ENCODE measurements at places on chromosomes 11 and 22. TPM values are rescaled to one million over a fixed set of nuclear protein-coding genes. Genes with fewer than 3 reads are reported as not detected.

- H3K27me3 ChIP-seq = peaks cover 62% of the 10 kb centered on the region
- H3K4me3 ChIP-seq = no peak overlapping the region
- peaks cover 4% of the 10 kb centered on the region for H3K36me3 ChIP-seq
- H3K27ac ChIP-seq = no peak overlapping the region
These were observed 385.1 kb upstream of the CCDC90B start for GRCh38 chr11:83671289-83671688.

DNA sequence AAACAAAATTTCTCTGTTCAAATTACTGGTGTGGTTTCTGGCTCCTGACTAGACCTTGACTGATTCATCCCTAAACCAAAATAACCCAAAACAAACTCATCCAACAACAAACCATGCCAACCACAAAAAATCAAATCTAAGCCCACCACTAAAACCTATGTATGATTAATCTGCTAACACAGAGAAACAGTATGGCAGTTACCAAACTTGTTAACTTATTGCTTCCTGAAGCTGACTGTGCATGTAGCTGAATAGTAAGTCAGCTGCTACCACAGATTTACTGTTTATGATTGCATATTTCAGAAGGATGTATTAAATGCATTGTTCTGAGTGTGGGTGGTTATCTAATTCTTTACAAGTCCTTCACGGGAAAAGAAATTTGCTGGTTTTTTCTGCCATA lies 231.1 kb downstream of the SWAP70 start:
- no peak for DNase-seq
- no peak overlapping the region for H3K27ac ChIP-seq
- H3K27me3 ChIP-seq = no peaks in the 10 kb centered on the region
- peaks cover 8% of the 10 kb centered on the region for H3K4me1 ChIP-seq
- no peak overlapping the region for H3K4me3 ChIP-seq
- peaks cover 7% of the 10 kb centered on the region for H3K36me3 ChIP-seq

- H3K36me3 ChIP-seq = peaks cover 10% of the 10 kb centered on the region
- peak overlapping the region; percentile 95 for H3K27ac ChIP-seq
- DNase-seq = peak; percentile 97
These were observed 4.5 kb downstream of the GAS2L1 start for GRCh38 chr22:29310863-29311339.

DNA sequence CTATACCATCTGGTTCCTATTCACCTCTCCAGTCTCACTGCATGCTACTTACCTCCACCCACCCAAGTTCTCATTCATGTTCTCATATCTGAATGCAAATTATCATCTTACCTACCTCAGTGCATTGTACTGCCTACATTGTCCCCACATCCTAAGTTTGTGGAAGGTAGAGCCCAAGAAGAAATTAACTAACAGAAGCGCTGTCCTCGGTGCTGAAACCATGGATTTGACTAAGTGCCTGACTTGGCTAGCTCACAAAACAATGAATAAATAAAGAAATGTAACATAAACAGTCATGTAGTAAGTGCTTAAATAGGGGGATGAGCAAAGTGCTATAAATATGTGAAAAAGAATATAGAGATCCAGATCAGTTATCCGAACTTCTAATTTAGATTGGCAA lies 63.2 kb downstream of the GRIA4 start:
- H3K36me3 ChIP-seq = no peaks in the 10 kb centered on the region
- no peak overlapping the region for H3K27ac ChIP-seq
- no peak overlapping the region for H3K4me3 ChIP-seq
- no peaks in the 10 kb centered on the region for H3K4me1 ChIP-seq
- peaks cover 11% of the 10 kb centered on the region for H3K27me3 ChIP-seq

GRCh38 chr11:130710021-130710420 lies 206.3 kb downstream of the SNX19 start:
- no peak overlapping the region for H3K27ac ChIP-seq
- no peak overlapping the region for H3K4me3 ChIP-seq
- no peaks in the 10 kb centered on the region for H3K4me1 ChIP-seq
- no peak for DNase-seq
- H3K36me3 ChIP-seq = no peaks in the 10 kb centered on the region

DNA sequence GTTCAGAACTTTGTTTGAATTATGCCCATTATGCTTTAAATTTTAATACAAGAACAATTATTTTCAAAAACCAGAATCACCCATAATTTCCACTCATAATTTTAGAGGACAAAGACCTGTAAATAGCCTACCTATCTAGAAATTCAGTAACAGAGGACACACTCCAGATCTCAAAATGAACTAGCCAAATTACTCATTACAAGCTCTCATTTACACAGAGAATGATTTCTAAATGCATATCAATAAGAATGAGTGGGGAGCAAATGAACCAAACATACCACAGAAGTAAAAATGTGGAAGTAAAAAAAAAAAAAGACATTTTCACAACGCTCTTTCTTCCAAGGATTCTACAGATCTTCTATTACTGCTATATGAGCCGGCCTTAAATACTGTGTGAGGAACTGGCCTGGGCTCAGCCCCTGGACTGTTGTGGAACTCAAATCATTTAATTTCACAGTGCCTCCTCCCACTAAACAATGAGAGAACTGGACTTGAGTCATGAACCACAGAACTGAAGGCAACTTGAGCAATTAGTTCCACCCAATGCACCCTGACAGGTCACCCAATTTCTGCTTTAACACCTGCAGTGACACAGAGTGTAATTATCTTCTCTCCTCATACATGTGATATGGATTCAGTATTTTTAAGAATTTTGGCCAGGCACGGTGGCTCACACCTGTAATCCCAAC lies 8.0 kb downstream of the MRTFA start:
- no peaks in the 10 kb centered on the region for H3K27me3 ChIP-seq
- H3K27ac ChIP-seq = peak overlapping the region; percentile 65
- DNase-seq = peak; percentile 68
- H3K36me3 ChIP-seq = no peaks in the 10 kb centered on the region
- peak overlapping the region; percentile 30 for H3K4me3 ChIP-seq

- H3K27ac ChIP-seq = no peak overlapping the region
- H3K27me3 ChIP-seq = no peaks in the 10 kb centered on the region
- DNase-seq = no peak
These were observed 1187.6 kb downstream of the BRD1 start for GRCh38 chr22:48639896-48640748.

DNA sequence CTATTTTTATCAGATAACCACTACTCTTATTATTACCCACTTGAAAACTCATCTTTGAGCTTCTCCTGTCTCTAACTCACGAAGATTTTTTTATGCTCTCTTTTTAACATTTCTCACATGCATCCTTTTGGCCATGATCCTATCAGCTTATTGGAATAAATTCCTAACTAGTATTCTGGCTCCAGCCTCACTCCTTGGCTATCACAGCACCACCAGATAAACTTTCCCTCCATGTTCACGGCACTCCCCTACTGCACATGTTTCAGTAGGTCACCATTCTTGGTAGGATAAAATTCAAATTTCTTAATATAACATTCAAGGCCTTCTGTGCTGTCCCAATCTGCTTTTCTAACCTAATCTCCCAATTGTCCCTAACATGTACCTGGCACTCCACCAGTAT lies 186.6 kb upstream of the UBASH3B start:
- no peaks in the 10 kb centered on the region for H3K36me3 ChIP-seq
- H3K27me3 ChIP-seq = no peaks in the 10 kb centered on the region
- H3K4me3 ChIP-seq = no peak overlapping the region
- H3K4me1 ChIP-seq = no peaks in the 10 kb centered on the region

DNA sequence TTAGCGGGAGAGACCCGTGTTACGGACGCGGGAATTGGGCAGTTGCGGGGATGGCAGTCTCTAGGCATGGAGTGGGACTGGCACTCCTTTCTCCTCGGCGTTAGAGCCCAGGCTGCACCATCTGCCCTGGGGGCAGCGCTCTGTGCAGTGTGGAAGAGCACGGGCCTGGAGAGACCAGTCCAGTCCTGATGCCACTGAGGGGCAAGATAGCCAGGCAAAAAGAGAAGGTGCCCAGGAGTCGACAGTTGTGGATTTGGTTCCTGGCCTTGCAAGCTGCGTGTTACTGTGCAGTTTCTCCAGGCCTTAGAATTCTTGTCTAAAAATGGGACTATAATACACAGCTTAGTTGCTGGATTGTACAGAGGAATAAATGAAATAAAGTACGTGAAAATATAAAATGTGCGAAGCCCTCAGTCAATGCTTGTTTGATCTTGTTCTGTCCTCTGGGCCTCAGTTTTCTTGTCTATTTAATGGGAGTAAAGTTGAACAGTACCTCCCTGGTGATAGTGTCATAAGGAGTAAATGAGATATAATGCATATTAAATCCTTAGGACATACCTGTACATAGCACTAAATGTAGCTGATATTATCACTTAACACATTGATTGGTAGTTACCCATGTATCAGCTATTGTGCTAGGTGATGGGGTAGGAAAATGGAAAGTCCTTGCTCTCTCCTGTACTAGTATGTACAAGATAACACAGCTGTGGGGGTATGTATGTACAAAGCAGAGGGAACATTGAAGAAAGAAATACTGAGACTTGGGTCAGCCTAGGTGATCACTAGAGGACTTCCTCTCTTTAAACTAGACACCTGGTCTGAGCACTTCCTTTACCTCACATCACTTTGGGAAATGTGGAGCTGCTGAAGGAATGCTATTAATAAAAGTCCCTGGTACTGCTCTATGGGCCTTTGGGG lies 1.2 kb downstream of the ATXN10 start:
- DNase-seq = no peak
- H3K27me3 ChIP-seq = no peaks in the 10 kb centered on the region
- peak overlapping the region; percentile 93 for H3K27ac ChIP-seq

DNA sequence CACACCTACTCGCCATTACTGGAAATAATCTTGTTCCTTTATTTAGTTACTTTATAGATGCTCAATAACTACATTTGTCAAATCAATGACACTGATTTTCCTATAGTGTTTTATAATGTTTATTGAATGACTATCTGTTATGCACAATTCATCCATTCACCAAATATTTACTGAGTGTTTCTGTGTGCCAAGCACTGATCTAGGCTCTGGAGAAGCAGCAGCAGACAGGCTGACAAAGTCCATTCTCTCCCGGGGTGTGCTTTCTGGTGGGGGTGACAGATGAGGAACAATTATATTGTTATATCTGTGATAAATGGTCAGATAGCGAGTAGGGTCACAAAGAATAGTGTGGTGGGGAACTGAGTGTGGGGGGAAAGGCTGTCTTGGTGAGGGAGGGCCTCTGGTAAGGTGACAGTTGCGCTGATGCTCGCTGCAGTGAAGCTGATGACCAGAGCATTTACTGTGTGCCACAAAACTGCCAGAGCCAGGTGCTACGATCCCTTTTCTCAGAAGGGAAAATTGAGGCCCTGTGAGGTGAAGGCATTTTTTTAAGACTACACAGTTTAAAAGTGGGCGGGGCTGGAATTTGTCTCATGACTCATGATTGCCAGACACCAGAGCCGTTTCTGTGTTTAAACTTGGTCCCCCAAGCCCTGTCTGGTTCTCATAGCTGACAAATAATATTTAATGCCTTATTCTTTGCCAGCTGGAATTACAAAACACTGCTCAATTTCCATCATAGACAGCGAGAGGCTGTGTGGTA lies 10.2 kb downstream of the PACS1 start:
- H3K36me3 ChIP-seq = peaks cover 20% of the 10 kb centered on the region
- H3K27me3 ChIP-seq = no peaks in the 10 kb centered on the region
- H3K4me1 ChIP-seq = peaks cover 44% of the 10 kb centered on the region
- H3K27ac ChIP-seq = peak overlapping the region; percentile 87

The SLC22A12 gene
- not detected for total RNA-seq

The VPREB1 gene
- total RNA-seq = not detected

Measured in MCF 10A (cell line).